NCI-H1694 treated with DMSO at 0.1 percent for 48 hours (cell line): ENCODE measurements at places on chromosomes 1 and 21.

DNA sequence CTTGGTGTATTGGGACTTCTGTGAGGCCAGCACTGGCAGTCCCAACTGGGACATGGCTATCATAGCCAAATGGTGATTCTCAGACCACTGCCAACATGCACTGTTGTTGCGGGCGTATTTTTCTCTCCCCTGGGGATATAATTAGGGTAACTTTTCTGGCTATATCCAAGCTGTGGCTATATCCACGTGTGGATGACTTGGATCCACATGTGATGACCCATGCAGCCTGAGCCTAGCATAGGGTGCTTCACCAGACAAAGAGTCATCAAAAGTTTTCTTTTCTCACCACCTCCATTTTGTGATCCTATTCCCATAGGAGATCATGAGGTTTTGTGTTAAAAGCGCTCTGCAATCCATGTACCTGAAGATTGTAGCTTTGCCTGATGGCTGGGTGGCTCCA is 51.2 kb upstream of the CSF3R start:
- no peak for DNase-seq

- DNase-seq, result peak; percentile 7
These were observed 98.2 kb downstream of the EPHB2 start for GRCh38 chr1:22808676-22809483.

DNA sequence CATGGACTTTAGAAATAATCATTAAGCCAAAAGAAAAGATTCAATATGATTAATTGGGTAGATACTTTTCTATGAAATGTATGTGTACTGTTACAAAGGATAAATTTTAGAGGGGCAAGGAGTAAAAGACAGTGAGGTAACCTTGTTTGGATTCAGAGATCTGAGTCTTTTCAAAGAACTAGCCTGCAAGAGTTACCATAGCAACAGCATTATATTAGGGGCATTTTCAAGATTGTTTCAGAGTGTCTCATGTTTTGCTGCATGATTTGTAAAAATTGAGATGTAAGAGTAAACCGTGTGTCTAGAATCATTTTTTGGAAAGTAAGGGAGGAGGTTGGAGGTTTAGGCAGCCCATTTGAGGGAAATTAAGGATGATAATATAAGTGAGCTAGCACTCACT is 70.6 kb upstream of the KIAA1614 start:
- DNase-seq, result no peak

DNA sequence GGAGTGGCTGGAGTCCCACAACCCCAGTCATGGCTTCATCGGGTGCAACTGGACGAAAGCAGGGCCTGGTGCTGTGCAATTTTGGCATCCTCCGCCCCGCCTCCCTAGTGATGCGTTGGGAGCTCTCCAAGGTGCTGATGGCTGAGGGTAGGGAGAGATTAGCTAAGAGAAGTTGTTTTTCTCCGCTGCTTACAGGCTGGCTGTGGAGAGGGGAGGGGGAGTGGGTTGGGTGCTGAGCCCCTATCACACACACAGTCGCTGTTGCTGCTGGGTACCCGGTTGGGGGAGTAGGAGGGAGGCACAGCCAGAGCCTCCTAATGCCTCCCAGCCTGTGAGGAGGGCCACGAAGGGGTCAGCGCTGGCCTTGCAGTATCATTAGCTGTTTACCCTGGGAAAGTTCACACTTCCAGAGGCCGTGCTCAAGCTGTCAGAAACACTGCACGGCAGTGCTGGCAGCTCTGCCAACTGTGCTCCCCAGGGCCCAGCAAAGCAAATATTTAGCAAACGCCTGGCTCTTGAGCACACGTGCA is 110.0 kb downstream of the GRIK3 start:
- DNase-seq, result peak; percentile 56

- DNase-seq, result peak; percentile 57
These were observed 7.5 kb upstream of the PARK7 start for GRCh38 chr1:7953850-7954609.

GRCh38 chr1:242211254-242212022 is 212.5 kb upstream of the MAP1LC3C start:
- DNase-seq, result no peak

- DNase-seq, result peak; percentile 48
These were observed 19.2 kb upstream of the PTTG1IP start for GRCh38 chr21:44892536-44893277.

DNA sequence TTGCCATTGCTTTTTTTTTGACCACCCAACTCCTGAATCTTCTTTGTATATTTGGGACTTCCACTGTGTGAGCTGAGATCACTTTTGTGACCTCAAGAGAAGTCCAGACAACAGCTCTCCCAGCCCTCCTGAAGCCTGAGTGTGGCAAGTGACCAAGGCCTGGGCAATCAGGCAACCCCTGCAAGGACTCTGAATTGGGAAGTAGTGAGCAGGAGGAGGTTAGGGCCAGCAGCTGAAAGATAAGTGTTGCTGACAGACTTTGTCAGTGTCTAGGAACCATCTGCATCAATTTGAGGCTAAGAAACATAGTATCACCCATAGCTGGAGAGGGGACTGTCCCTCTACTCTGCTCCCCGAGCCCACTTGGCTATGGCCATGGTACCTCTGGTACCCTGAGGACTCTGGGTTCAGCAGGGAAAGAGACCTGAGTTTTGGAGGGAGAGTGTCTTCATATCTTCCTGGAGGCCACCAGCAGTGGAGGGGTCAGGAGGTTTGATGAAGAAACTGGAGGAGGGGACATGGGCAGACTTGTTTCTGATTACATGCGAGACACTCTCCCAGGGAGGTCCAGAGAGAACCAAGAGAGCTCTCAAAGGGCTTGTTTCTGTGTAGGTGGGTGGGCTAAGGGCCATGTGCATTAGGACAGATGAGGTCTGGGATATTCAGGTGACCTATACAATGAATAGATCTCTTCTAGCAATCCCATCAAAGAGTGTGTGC is 147.0 kb upstream of the DNAH14 start:
- no peak for DNase-seq

- DNase-seq, result no peak
These were observed 21.2 kb upstream of the CHI3L1 start for GRCh38 chr1:203207751-203208150.

DNA sequence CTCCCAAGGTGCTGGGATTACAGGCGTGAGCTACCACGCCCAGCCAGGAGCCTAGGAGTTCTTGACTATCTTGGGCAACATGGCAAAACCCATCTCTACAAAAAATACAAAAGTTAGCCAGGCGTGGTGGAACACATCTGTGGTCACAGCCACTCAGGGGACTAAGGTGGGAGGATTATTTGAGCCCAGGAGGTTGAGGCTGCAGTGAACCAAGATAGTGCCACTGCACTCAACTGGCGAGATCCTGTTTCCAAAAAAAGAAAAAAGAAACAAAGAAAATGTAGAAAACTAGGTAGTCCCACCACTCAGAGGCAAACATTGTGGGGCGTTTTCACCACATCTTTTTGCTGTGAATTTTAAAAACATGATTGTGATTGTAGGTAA is 141.3 kb downstream of the ZZZ3 start:
- no peak for DNase-seq

- DNase-seq, result no peak
These were observed 43.0 kb downstream of the ATF3 start for GRCh38 chr1:212651521-212651920.

DNA sequence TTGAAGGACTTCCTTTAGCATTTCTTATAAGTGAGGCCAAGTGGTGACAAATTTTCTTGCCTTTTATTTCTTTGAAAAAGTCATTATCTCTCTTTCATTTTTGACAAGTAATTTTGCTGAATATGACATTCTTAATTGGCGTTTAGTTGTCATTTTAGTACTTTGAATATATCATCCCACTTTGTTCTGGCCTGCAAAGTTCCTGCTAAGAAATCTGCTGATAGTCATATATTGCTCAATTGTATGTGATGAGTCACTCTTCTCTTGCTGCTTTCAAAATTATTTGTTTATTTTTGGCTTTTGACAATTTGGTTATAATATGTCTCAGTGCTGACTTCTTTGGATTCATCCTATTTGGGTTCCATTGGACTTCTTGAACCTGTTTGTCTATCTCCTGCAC is 312.6 kb downstream of the DUSP10 start:
- no peak for DNase-seq

DNA sequence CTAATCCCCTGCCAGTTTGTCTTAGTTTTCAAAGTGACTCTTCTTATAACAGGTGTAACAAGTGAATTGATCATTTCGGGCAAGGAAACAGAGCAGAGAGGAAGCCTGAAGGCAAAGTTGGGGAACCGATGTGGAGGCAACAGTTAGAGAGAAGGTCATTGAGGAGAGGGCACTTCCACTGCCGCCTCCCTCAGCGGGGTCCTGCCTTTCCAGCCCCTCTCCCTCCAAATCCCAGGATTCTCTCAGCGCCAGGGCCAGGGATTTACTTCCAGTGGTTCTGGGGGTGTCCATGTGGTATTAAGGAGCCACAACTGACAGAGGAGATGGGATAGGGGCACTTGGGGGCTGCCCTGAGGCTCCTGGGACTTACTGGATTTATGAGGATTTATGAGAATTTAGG is 39.7 kb upstream of the PDE9A start:
- no peak for DNase-seq

- DNase-seq, result no peak
These were observed 5.5 kb upstream of the FOXO6 start for GRCh38 chr1:41355761-41356160.

DNA sequence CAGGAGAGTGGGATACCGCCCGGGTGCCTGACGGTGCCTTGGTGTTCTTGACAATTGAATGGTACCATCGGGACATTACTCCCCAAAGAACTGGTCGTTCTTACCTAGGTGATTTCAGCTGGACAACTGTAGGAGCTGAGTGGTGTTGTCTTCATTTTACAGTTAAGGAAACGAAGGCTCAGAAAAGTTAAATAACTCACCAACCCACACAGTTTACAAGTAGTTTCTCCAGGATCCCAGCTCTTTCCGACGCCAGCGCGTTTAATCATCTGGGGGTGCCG is 1.6 kb downstream of the PIK3CD start:
- no peak for DNase-seq

GRCh38 chr1:57835620-57836019 is 411.8 kb upstream of the DAB1 start:
- DNase-seq, result no peak

DNA sequence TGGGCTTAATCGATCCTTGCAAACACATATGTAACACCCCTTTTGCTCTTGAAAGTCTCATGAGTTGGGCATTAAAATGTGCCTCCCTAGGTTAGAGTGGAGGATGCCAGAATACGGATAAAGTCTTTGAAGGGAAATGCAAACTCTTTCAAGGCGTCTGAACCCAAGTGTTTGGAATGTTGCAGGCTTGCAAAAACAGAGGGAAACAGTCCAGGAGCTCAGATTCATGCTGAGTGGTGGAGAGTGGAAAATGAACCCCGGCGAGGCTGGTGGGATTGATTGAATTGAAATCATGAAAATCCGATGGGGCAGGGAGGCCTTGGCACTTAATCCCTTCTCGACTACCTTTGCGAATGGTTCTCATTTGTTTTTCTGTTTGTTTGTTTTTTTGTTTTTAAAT is 175.5 kb downstream of the PGBD5 start:
- DNase-seq, result no peak
